ENCODE measurements at places on chromosomes 13 and 19.

- DNase-seq = no peak
These were observed 2.6 kb upstream of the CARD8 start for GRCh38 chr19:48258350-48258749.

DNA sequence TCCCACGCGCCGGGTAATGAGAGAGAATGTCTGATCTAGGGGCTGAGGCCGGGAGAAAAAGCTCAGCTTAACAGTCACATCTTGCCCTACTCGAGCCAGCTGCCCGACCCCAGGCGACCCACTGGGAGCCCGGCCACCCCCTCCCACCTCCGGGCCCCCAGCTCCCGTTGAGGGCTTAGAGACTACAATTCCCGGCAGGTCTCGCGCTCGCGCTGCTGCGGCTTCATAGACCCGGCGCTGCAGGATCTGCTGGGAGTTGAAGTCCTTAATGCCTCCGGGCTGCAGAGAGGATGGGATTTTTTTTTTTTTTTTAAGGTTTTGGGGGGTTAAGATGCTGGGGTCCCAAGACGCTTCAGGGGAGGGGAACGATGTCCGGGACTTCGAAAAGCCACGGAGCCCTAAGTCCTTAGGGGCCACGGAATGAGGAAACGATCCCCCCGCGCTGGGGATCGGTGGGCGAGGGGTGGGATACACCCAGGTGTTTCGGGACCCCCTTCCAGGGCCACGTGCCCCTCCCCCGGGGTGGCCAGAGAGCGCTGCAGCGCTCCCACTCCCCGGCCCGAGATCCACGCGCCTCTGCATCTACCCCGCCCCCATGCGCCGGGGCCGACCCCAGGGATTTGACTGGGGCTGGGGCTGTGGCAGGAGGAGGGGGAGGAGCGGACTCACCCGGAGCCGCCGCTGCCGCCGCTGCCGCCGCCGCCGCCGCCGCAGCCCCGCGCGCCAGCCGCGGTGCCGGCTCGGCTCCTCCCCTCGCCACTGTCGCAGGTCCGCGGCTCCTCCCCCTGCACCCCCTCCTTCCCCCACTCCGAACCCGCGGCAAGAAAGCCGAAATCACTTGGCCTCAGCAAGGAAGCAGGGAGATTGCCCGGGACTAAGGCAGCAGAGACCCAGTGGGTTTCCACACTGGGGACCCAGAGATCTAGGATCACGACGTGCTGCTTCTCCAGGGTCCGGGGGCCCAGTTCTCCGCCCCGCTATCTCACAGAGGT lies at the start of gene SYT3:
TSS of gene SYT3 (minus strand) at position 761 of the 992 bp plus-strand sequence. CDS start 2,470 bp downstream, outside the sequence.
- DNase-seq = no peak

DNA sequence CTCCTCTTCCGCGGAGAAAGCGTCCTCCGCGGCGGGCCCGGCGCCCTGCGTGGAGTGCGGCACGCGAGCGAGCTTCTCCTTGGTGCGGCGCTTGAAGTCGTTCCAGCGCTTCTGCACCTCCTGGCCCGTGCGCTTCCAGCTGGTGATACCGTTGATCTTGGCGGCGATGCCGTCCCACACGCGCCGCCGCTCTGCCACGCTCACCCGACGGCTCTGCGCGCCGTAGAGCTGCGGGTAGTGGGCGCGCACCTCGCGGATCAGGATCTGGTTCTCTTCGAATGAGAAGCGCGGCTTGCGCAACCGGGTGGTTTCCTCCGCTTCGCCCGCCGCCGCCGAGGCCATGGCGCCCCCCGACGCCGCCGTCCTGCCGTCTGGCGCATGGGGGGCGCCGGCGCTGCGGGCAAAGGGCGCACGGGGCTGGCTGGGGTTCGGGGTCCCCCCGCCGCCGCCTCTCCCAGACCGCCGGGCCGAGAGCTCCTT lies 941 bp downstream of the MYPOP start:
- DNase-seq = no peak

- no peak for DNase-seq
These were observed 5.5 kb upstream of the ADAMTS10 start for GRCh38 chr19:8615813-8616596.

DNA sequence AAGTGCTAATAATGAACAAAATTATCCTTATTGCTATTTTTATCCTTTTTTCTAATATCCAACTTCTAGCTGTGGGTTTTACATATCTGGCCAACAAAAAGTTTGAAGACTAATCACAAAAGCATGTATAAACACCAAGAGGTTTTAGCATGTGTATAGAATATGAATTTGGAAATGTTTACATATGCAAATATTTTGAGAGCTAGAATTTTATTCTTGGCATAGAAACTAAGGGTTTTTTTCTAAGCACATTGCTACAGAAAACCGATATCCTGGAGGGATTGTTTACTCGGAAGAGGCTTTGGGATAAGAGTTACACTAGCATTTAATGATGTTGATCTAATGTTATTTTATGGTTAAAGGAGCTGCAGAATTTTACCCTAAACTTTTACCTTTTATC lies 392.1 kb downstream of the EFNB2 start:
- no peak for DNase-seq

DNA sequence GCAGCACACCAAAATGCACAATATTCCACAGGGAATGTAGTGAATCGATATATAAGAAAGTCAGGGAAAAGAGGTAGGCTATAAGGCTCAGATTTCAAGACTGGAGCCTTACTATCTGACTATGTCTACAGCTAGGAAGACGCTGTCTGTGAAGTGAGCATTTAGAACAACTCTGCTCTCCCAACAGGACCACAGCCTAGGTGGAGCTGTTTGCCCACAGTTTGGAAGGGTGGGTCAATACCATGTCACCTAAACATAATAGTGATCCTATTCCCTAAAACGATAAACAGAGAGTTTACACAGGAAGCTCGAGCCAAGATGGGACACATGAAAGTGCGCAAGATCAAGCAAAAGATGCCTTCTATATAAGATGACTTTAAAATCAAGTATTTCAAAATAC lies 2486.0 kb upstream of the PCDH20 start:
- DNase-seq = no peak

DNA sequence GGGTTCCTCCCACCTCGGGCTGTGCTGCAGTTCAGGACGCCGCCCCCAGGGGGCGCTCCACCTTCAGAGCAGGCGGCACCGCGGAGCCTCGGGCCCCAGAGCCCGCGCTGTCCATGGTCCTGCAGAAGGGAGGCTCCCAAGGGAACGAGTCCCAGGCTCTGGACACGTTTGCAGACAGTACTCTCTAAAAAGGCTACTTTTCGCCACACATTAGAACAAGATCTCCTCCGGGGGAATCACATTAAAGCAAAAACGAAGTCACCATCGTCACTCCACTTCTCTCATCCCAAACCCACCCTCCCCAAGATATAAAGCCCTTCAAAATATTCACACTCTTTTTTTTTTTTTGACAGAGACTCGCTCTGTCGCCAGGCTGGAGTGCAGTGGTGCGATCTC lies 4.6 kb upstream of the SIGLEC10 start:
- DNase-seq = no peak

DNA sequence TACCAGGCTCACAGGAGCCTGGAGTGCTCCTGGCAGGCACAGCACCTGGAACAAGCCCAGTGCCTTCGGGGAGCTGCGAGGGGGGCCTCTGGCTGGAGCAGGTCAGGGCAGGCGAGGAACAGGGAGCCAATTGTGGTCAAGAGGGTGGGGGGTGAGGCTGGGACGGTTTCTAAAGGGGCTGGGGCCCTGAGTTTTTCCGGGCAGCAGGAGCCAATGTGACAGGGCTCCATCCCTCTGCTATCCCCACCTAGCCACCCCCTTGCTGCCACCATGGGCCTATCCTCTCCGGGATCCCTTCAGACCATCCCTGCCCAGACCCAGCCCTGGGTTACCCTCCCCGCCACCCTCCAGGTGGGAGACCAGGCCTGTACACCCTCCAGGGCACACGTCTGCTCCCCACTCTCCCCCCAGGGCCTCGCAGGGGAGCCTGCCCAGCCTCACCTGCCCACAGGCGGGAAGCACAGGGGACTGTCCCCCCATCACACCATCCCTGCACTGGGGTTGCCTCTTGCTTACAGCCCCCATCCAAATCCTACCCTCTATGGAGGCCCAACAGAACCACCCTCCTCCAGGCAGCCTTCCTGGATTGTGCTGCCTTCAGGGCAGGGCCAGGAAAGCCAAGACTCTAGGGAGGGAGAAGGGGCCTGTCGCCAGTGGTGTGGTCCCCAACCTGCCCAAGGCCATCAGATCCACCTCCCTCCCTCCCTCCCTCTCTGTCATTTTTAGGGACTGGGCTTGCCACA lies 121.0 kb downstream of the URI1 start:
- DNase-seq = no peak

DNA sequence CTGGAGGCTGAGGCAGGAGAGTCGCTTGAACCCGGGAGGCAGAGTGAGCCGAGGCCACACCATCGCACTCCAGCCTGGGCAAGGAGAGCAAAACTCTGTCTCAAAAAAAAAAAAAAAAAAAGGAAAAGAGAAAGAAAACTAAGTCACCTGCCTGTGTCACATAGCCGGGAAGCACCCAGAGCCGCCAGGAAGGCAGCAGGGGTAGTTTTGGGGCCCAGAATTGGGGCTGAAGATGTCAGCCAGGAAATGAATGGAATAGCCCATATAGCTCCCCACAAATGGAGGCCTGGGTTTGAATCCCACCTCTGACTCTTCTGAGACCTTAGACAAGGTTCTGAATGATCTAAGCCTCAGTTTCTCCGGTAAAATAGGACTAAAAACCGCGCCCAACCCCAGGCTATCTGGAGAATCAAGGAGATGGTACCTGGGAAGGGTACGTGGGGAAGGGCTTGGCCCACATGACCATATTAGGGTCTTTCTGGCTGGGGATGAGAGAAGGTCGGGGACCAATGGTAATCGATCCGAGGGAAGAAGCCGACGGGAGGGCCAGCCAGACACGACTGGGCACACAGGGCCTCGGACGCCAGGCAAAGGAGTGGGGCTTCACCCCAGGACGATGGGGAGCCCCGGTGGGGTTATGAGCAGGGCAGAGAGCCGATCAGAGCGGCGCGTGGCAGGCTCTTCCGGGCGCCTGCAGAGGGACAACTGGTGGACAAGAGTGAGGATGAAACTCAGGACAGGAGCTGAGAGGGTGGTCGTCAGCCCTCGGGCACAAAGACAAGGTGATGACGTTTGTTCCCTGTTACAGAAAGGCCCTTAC lies 14.4 kb downstream of the CCDC124 start:
- no peak for DNase-seq

GRCh38 chr13:44263751-44264620 lies 109.6 kb upstream of the SERP2 start:
- no peak for DNase-seq

GRCh38 chr13:84255226-84255797 lies 373.0 kb upstream of the SLITRK1 start:
- DNase-seq = no peak

DNA sequence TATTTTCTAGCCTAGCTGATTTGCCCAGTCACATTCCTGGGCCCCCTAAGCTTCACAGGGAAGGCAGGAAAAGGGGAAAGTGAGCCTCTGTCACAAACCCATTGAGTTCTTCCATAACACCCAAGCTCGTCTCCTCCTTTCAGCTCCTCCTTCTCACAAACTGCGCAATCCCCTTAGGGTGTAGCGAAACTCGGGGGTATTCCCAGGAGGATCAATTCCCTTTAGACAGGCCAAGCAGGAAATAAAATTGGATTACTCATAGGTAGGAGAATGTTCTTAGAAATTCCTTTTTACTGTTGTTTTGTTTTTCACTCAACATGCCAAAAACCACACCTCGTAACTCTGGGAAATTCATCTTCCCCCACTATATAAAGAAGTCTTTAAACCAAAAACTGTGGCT lies 139.3 kb downstream of the IRS2 start:
- DNase-seq = no peak

GRCh38 chr19:48392860-48393558 lies 459 bp upstream of the GRIN2D start:
- no peak for DNase-seq

DNA sequence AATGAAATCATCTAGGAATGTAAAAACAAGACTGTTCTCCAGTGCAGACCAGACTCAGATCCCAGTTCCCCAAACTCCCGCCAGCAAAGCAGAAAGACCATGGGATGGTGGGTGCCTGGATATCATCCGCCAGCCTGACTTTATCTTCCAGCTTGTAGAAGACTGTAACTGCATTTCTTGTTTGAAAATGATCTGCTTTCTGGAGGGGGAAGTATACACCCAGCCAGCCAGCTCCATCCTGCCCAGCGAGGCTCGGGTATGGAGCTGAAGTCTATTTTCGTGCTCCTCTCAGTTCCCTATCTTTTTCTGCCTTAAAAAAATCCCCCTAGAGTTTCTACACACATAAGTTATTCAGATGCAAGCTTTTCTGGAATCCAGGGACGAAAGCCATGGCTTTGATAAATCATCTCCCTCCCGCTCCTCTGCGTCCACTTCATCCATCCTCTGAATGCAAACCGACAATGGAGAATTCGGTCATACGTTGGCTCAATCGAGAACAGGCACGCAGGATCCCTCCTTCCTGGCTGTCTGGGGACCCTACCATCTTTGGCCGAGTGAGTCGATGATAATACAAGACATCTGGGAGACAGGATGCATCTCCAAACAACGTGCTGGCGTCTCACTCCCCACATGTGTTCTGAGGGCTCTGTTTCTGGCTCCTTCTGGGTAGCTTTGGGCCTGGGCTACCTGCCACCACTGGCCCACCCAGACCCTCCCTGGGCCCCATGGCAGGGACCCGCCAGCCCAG lies 31.2 kb downstream of the CEBPG start:
- peak; percentile 88 for DNase-seq

GRCh38 chr19:53808710-53809125 lies 15.4 kb downstream of the NLRP12 start:
- DNase-seq = no peak

GRCh38 chr13:44810061-44810840 lies 179.0 kb downstream of the NUFIP1 start:
- DNase-seq = no peak

- no peak for DNase-seq
These were observed at the start of gene CEACAM21 for GRCh38 chr19:41575998-41576397. TSS of gene CEACAM21 (plus strand) at chr19:41576166. CDS start at chr19:41576275, 109 bp downstream.

DNA sequence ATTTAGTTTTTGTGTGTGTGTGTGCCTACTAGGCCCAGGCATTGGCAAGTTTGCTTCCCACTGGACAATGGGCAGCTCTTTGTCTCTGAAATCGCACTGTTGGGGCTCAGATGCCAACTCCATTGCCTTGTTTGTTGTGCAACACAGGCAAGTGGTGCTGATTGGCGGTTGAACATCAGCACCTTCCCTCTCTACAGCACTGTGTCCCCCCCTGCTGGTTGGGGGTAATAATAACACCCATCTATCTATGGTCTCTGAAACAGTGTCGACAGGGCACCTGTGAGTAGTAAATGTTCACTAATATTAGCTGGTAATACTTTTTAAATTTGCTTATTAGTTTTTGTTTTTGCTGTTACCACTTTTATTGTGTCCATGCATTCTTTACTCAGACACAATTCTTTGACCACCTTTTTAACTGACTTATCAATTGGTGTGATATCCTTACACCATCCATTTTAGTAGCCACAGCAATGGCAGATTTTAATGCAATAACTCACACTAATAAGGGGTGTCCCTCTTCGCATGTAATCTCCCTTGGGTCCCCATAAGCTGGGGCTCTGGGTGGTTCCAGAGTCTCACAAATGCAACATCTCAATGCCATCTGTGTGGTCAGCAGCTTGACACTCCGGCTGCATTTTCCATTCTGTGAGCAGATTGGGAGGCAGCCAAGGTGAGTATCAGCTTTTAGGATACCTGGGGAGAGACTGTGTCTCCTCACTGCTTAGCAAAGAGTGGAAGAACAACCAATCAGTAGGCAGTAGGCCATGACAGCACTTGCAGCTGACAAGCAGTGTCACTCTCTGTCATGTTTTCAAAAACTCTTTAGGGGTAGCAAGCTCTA lies 47.7 kb upstream of the UQCRFS1 start:
- DNase-seq = no peak

GRCh38 chr19:53999694-54000093 lies 8.3 kb downstream of the CACNG6 start:
- no peak for DNase-seq

- no peak for DNase-seq
These were observed 868 bp upstream of the EGLN2 start for GRCh38 chr19:40797963-40798682.

- DNase-seq = peak; percentile 6
These were observed 30.5 kb upstream of the MBNL2 start for GRCh38 chr13:97191615-97192014.
